Esophagus mucosa (tissue), 1 donor: ENCODE measurements at places on chromosomes 13 and 19. TPM values are rescaled to one million over a fixed set of nuclear protein-coding genes. Genes with fewer than 3 reads are reported as not detected.
A peak's percentile ranks its signal among the peaks of the same experiment; 100 is the strongest.

DNA sequence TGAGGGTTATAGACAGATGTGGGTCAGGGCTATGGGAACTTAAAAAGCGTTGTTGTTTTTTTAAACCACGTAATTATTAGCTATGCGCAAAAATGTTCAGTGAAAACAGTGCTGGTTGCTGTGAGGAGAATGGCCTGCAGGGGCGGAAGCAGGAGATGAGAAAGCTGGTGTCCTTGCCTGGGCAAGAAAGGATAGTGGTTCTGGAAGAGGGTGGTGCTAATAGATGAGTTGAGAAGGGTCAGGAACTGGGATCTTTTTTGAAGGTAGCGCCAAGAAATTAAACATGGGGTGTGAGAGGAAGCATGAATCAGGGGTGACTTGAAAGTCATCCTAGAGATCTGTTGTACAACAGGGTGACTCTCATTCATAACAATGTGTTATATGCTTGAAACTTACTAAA lies 4.8 kb upstream of the SMG9 start:
- ATAC-seq: peak; percentile 45

The IFI30 gene
- total RNA-seq: 17.0 TPM

DNA sequence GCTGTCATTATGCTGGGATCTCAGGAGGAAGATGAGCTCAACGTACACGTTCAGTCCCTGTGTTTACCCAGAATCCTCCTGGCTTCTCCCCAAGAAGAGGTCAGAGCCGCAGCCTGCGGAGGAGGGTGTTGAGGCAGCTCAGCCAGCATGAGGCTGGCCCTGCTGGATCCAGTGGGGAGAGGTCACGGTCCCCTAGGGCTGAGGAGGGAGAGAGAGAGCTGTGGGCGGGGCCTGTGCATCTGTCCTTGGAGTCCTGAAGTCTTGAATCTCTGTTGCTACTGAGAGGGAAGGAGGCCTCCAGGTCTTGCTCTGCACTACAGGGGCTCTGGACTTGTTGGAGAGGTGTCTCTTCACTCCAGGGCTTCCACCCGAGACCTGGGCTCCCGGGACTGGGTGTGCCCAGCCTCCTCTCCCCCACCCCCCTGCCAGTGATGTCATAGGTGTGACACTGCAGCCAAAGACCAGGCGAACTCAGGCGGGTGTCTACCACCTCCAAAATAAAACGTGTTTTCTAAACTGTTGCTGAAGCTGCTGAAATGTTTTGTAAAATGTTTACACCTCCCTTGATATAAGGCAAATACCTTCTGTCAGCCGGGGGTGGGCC lies 77.9 kb upstream of the KCTD15 start:
- no peak for ATAC-seq

The CLEC11A gene
- total RNA-seq: 2.7 TPM

The DKKL1 gene
- 0.24 TPM for total RNA-seq

DNA sequence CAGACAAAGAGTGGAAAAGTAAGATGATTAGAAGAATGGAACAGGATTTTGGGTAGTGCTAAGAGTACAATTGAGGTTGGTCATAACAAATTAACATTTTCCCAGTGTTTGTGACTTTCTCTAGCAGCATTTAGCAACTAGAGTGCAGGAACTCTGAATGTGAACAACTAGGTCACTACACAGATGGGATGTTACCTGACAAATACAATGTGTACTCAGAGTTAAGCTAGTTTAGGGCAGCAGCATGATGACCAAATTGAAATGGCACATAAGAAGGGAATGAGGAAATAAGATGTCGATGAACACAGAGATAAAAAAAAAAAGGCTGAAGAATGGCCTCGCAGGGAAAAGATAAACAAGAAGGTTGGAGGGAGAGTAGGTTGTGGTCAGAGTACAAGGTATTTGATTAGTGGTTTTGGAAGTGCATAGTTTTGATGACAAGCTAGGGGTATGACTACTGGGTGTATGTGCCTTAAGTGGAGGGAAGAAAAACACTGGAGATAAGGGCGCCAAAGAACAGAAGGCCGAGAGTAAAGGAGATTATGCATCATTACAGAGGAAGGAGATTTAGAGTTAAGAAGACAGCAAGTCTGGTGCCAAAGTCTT lies 381.1 kb downstream of the FGF14 start:
- ATAC-seq: no peak

The IZUMO1 gene
- 1.3 TPM for total RNA-seq

DNA sequence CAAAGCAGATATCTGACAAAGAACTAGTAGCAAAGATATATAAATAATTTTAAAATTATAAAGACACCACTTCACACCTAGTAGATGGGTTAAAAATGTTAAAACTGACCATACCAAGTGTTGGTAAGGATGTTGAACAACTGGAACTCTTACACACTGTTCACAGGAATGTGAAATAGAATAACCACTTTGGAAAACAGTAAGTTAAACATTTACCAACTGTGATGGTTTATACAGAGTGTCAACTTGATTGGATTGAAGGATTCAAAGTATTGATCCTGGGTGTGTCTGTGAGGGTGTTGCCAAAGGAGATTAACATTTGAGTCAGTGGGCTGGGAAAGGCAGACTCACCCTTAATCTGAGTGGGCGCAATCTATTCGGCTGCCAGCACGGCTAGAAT lies 19.2 kb downstream of the UTP14C start:
- no peak for ATAC-seq

The ZNF90 gene
- total RNA-seq: 0.96 TPM

DNA sequence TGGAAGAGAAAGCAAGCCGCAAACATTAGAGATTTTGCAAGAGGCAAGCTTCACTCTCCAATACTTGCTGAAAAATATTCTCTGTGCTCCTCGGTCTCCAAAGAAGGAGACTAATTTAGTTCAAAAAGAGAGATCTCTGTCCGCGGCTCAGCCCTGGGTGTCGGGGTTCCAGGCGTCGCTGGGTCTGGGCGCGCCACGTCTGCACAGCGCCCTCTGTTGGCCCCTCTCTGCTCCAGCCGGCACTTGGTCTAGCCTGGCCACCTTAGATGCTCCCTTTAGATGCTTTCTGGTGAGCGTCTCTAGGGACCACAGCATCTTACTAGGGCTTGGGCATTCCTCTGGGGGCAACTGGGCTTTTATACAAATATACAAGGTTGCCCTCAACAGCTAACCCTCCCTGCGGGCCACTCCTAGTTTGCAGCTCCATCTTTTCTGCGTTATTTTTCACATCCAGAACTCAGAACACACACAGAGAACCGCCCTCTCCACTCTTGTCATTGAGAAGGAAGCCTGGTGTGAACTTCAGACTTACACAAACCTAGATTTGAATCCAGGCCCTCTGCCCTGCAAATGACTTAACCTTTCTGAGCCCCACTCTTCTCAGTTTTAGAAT lies 78.3 kb downstream of the CYSLTR2 start:
- peak; percentile 78 for ATAC-seq

The CNMD gene
- not detected for total RNA-seq
